NCI-H2171 treated with DMSO at 0.1 percent for 48 hours (cell line): ENCODE measurements at places on chromosomes 13 and 19.

DNA sequence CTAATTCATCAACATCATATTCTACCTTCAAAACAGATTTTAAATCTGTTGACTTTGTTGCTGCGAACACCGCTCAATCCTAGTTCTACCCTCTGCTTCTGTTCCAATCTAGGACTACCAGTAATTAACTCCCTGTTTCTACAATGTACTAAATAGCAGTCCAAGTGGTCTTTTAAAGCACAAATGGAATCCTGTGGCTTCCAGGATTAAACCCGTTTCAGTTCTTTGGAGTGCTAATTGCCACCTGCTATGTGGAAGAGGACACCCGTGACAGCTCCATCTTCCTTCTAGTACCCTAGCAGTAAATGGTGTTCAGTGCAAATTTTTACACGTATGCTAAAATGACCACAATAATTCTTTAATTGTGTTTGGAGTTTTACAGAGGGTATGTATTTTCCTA is 232.1 kb downstream of the TDRD3 start:
- DNase-seq: no peak

DNA sequence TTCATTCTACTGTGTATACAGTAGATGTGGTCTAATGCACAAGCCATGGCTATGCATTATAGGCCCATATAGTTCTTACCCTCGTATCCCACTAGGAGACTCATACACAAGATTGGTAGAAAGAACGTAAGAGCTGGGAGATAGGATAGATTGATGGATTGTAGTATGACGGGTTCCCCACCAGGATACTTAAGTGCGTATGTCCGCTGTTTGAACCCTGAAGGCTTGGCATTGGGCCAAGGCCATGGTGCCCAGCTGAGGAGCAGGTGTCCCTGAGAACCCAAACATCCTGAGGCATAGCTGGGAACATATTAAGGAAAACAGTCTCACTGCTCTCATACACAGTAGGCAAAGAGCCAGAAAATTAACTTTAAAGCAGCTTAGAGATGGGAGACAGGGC is 617.5 kb upstream of the KLF12 start:
- no peak for DNase-seq

- DNase-seq: no peak
These were observed 75.7 kb upstream of the KCTD15 start for GRCh38 chr19:33720691-33721682.

- DNase-seq: no peak
These were observed 2.5 kb downstream of the MYBPC2 start for GRCh38 chr19:50435221-50435620.

DNA sequence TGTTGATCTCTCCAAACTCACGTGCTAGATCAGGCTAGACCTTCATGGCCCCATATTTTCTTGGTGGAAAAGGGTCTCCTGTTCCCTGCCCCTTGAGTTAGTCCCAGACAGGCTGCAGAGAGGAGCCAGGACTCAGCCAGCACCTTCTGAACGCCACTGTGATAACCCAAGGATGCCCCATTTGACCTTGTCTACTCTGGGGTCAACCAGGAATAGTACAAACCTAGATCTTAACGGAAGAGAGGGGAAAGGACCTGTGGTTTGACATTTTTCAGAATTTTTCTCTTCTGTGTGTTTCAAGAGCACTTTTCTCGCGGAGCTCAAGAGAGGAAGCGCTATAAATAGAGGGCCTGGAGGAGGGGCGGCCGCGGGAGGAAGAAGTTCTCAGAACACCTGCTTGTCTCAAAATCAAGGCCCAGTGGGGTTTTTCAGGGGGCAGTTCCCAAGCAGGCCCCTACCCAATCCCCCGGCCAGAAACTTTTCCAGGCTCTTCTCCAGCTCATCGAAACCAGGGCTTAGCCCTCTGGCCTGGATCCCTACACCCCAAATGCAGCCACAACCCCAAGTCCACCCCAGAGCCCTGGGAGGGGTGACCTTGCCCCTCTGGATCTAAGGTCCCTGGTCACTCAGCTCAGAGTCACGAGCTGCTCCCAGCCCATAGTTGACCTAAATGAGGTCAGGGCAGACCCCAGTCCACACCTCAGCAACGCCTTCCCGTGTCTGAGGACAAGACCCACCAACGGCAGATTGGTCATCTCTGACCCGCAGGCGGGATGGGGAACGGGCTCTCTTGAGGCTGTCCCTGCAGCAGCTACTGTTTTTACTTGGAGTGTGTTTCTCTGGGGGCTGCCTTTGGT is 75.6 kb upstream of the TM9SF2 start:
- DNase-seq: no peak

GRCh38 chr13:85528491-85529217 is 270.6 kb downstream of the SLITRK6 start:
- no peak for DNase-seq

GRCh38 chr19:40078377-40078776 is 12.4 kb downstream of the ZNF780A start:
- DNase-seq: no peak

- DNase-seq: no peak
These were observed at the start of gene MYO1F for GRCh38 chr19:8577247-8577646. MYO1F (minus strand) TSS chr19:8577442; CDS start chr19:8577309, 133 bp downstream.

DNA sequence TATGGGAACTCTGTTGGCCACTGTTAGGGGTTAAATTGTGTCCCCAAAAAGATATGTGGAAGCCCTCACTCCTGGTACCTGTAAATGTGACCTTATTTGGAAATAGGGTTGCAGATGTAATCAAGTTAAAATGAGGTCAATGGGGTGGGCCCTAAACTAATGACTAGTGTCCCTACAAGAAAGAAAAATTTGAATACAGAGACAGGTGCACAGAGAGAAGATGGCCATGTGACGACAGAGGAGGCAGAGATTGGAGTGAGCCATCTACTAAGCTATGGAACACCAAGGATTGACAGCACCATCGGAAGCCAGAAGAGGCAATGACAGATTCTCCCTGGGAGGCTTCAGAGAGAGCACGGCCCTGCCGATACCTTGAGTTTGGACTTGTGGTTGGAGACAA is 16.5 kb downstream of the POU2F2 start:
- DNase-seq: no peak

- no peak for DNase-seq
These were observed 182.8 kb downstream of the RGCC start for GRCh38 chr13:41639955-41640780.

DNA sequence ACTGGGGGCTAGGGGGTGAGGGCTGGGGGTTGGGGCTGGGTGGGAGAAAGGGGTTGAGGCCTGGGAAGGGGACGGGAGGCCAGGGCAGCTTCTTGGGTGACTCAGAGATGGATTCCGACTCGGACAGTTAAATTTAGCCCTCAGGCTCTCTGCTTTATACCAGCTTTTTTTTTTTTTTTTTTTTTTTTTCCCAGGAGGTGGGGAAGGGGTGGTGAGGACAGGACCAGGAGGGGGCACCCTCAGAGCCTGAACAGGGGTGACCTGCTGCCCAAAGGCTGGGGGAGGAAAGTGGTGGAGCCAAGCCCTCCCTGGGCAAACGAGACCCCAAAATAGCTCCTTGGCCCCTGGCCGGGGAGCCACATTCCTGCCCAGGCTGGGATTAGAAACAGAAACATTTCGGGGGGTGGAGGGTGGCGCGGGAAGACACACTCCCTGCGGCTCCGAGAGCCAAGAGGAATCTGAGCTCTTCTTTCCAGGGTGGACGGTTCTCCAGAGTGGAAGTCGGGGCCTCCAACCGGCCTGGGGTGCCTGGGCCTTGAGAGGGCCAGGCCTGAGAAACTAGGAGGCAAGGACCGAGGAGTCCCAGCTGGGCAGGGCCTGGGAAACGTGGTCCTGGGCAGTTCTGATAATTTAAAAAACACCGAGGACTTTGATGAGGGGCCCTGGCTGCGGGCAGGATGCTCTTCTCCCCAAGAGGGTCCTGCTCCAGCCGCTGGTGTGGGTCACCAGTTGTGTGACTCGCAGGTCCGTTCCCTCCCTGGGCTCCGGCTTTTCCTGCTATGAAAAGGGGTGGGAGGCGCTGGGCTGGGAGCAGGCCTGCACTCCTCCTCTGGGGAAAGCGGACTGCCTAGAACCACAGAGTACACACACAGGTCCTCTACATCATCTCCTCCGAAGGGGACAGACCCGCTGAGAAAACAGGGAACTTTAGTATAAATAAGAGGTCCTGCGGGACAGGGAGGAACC is 813 bp upstream of the DMPK start:
- DNase-seq: no peak
